ENCODE measurements at places on chromosomes 1 and 21.

- DNase-seq, result no peak
Measured at GRCh38 chr1:41387667-41388091, 26.4 kb downstream of the FOXO6 start.

GRCh38 chr21:30408782-30409494, 13.1 kb downstream of the KRTAP13-1 start:
- no peak for DNase-seq

- no peak for DNase-seq
Measured at GRCh38 chr1:235929216-235929615, 62.5 kb upstream of the LYST start.

- no peak for DNase-seq
Measured at GRCh38 chr1:246203180-246203579, 303.9 kb downstream of the SMYD3 start.

- no peak for DNase-seq
Measured at GRCh38 chr1:24075590-24075854, 36.4 kb downstream of the MYOM3 start.

DNA sequence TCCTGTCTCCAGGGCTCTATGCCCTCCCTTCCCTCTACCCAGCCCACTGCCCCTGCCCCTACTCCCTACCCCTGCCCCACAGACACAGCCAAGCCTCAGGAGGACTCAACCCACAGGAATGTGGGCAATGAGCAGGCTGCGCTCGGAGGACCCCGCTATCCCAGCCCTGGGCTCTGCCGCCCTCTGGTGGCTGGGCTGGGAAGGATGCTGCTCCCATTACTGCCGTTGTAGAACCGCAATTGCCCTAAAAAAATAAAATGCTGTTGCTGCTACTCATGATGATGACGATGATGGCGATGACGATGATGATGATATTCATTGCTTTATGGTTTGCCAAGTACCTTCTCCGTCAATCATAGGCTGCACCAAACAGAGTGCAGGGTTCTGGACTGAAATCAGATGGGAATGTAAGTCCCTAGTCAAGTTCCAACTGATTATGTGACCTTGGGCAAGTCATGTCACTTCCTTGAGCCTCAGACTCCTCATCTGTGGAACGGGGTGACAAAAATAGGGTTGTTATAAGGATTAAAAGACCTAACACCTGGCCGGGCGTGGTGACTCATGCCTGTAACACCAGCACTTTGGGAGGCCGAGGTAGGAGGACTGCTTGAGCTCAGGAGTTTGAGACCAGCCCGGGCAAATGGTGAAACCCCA, 24.6 kb downstream of the ARHGEF19 start:
- DNase-seq, result peak; percentile 77

- no peak for DNase-seq
Measured at GRCh38 chr1:204487256-204487615, 7.4 kb downstream of the PIK3C2B start.

DNA sequence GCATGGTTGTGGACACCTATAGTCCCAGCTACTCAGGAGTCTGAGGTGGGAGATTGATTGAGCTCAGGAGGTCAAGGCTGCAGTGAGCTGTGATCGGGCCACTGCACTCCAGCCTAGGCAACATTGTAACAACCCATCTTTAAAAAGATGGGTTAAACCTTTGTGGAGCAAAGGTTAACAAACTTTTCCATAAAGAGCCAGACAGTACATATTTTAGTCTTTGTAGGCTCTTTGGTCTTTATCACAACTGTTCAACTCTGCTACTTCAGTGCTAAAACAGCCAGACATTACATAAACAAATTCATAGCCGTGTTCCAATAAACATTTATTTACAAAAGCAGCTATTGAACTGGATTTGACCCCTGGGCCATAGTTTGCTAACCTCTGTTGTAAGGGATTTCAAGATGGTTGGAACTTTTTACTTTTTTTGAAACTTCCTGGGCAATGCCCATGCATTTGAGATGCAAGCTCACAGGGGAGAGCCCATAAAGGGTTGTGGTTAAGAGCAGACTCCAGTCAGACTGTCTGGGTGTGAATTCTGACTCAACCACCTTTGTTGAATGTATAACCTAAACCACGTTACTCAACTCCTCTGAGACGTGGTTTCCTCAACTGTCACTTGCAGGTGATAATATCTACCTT, 10.8 kb downstream of the INAVA start:
- peak; percentile 68 for DNase-seq

- peak; percentile 24 for DNase-seq
Measured at GRCh38 chr1:99751877-99752504, 14.4 kb downstream of the FRRS1 start.

GRCh38 chr1:205493241-205494085, 11.0 kb upstream of the CDK18 start:
- DNase-seq, result peak; percentile 43

DNA sequence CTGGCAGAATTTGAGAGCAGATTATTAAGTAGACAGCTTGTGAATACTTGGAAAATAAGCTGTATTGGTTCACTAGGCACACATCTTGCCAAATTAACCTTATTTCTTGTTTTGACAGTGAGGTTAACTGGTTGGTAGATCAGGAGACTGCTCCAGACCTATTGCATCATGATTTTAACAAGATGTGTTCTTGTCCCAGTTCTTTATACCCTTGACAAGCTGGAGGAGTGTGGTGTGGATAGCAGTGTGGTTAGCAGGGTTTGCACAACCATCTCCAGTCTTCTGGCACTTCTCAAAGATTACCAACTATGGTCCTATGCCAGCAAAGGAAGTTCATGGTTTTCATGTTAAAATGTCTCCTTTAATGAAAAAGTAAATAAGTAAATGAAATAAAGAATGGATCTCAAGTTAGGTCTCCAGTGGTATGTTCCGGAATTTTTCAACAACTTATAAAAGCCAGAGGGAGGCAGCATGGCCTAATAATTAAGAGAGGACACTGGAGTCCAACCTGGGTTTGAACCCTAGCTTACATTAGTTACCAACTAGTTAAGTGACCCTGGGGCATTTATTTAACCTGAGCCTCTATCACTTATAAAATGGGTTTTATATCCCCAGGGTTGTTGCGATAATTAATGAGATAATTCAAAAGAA, 34.1 kb downstream of the DDX20 start:
- DNase-seq, result no peak

DNA sequence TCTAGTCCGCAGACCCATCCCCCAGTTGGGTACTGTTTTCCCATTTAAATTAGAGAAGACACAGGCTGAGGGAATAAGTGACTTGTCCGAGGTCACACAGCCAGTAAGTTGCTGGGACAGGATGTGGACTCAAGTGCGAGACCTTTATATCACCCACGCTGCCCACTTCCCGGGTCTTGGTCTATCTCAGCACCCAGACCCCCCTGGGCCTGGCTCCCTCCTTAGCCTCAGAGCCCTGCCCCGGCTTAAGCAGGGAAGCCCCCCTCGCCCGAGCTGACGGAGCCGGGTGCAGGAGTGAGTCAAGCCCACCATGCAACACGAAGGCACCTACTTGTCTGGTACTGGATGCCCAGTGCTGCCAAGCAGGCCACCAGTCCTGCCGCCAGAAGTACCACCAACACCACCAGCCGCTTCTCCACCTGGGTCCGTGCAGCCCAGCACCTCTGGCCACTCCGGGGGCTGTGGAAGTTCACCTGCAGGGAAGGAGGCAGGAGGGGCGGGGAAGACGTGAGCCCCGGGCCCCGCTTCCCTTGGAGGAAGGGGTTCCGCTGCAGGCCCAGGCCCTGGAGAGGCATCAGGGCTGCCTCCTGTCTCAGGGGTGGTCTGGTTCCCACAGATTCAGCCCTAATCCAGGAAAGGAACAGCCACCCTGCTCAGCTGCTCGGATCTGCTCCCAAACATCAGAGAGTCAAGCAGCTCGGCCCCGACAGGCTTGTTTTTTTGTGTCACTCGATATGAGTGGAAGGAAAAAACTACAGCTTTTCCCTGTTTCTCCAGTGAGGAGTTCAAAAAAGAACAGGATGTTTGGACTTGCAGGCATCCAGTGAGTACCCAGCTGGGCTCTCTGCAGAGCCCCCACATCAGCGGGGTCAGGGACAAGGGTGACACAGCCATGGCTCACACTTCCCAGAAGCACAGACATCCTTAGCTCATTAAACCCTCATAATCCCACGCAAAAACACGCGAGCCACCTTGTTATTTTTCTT, 11.1 kb downstream of the ECE1 start:
- no peak for DNase-seq

DNA sequence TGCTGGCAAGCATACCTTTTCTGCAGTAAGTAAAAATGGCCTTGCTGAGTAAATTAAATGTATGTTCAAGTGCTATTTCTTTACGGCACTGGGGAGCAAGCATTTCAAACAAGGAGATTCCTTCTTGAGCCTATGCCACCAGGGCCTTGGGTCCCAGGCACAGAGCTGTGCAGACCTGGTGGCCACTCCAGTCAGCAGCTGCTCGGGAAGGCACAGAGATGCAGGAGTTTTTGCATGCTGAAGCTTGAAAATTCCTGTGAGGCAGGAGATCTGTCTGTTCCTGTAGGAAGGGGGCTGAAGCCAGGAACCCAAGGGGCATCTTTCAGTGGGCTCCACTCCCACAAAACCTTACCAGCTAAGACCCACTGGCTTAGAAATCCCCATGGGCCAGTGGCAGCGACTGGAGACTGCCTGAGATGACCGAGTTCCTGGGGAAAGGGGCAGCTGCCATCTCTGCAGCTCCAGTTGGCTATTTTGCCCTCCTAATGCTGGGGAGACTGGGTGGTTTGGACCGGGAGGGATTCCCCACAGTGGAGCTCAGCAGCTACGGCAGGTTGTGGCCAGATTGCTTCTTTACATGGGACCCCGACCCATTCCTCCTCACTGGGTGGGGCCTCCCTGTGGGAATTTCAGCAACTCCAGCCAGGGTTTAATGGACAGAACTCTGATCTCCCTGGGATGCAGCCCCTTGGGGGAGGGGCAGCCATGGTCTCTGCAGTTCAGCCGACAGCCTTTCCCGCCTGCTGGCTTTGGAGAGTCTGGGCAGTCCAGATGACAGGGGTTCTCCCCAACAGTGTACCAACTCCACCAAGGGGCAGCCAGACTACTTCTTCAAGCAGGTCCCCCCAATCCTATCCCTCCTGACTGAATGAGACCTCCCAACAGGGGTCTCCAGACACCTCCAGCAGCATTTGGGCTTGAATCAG, 8.4 kb upstream of the PGBD2 start:
- DNase-seq, result no peak

DNA sequence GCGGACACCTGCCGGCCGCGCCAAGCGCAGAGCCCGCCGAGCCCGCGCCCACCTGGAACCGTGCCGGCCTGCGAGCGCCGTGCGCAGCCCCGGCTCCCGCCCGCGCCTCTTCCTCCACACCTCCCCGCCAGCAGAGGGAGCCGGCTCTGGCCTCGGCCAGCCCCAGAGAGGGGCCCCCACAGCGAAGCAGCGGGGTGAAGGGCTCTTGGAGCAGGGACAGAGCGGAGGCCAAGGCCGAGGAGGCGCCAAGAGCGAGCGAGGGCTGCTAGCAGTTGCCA, 50.1 kb upstream of the KRTAP19-8 start:
- DNase-seq, result no peak

- DNase-seq, result no peak
Measured at GRCh38 chr1:31151402-31151801, 85.9 kb upstream of the PUM1 start.

- DNase-seq, result no peak
Measured at GRCh38 chr21:17501107-17502006, 11.5 kb upstream of the CXADR start.

- no peak for DNase-seq
Measured at GRCh38 chr1:30809514-30810263, 52.1 kb upstream of the LAPTM5 start.

DNA sequence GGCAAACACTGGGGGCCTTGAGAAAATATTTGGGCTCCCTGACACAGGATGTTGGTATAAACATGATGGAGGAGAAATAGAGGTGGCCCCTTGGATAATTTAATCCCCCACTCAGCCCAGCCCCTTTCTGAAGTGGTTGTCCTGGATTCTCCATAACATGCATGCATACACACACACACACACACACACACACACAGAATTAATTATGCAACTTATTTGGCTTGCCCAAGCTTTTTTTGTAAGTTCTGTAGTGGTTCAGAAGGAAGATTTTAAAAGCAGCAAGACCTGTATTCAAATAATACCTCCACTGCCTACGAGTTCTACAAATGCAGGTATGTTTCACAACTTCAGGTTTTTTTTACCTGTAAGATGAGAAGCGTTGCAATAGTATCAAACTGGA, 15.0 kb downstream of the ATF3 start:
- DNase-seq, result no peak

- no peak for DNase-seq
Measured at GRCh38 chr1:225694151-225694603, 41.3 kb upstream of the ENAH start.

GRCh38 chr1:5758000-5758858, 234.0 kb downstream of the NPHP4 start:
- no peak for DNase-seq

- no peak for DNase-seq
Measured at GRCh38 chr1:178997428-178997827, 28.3 kb upstream of the FAM20B start.

- no peak for DNase-seq
Measured at GRCh38 chr21:35908311-35909078, 151.8 kb downstream of the SETD4 start.

GRCh38 chr1:154481053-154481452, 21.0 kb upstream of the TDRD10 start:
- no peak for DNase-seq

- DNase-seq, result no peak
Measured at GRCh38 chr1:69110851-69111250, 456.9 kb upstream of the LRRC7 start.

DNA sequence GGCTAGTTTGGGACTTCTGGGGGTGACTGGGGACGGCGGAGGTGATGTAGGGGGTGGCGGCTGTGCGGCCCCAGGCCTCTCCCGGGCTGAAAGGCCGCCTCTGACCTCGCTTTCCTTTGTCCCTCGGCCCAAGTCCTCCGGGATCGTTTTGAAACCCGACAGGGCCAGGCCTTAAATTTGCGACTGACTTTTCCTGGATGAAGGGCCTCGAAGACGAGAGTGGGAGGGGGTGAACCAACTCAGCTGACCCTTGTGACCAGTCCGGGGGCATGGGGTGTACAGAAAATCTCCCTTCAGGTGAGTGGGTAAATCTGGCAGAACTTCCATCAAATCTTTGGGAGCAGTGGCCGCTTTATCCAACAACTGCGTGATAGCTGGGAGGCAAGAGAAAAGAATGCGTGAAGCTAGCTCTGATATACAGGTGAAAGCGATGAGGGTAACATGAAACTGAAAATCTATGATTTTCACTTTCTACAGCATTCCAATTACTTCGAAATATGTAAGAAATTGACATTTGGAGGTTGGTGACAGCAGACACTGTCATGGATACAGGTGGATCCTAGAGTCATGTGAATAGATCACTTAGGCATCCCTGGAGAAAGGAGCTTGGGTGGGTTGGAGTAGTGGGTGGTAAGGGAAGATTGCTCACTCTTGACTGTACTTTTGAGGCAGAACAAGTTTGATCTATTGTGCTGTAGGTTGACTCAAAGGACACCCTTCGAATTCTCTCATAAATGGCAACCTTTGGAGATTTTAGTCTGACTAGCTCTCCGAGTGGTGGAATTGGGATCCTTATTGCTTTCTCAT, 885 bp downstream of the AHCYL1 start:
- DNase-seq, result no peak

DNA sequence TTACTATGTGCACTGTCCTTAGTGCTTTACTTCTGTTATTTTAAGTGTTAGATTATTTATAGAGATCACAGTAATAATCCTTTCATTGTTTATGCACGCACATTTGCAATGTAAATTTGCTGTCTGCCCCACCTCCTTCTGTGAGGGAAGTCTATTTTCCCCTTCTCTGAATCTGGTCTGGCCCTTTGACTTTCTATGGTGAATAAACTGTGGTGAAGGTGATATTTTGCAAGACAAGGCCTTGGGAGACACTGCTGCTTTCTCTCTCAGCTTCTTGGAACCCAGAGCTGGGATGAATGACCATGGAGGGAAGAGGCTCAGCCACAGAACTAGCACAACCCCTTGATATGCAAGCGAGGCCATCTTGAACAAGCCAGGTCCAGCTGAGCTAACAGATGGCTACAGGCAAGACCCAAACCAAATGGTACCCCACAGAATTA, 156.3 kb downstream of the ST6GALNAC3 start:
- DNase-seq, result no peak

Measured in activated T-cell treated with anti-CD3 and anti-CD28 coated beads, Interleukin-2, amount 50 U/mL, for 72 hours (primary cell).